HEK293T (cell line): ENCODE measurements at places on chromosomes 4 and X.
A peak's percentile ranks its signal among the peaks of the same experiment; 100 is the strongest.

DNA sequence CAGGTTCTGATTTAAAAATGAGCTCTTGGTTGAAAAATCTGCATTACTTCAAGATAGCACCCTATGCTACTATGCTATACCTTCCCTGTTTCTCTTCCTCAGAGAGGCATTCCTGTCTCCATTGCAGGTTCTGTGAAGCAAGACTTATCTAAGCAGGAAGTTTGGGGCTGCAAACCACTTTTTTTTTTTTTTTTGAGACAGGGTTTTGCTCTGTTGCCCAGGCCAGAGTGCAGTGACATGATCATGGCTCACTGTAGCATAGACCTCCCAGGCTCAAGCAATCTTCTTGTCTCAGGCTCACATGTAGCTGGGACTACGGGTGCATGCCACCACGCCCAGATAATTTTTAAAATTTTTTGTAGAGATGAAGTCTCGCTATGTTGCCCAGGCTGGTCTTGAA, 4.0 kb upstream of the CCNG2 start:
- no peak for DNase-seq

GRCh38 chr4:108527723-108528122, 92.7 kb upstream of the RPL34 start:
- no peak for DNase-seq

DNA sequence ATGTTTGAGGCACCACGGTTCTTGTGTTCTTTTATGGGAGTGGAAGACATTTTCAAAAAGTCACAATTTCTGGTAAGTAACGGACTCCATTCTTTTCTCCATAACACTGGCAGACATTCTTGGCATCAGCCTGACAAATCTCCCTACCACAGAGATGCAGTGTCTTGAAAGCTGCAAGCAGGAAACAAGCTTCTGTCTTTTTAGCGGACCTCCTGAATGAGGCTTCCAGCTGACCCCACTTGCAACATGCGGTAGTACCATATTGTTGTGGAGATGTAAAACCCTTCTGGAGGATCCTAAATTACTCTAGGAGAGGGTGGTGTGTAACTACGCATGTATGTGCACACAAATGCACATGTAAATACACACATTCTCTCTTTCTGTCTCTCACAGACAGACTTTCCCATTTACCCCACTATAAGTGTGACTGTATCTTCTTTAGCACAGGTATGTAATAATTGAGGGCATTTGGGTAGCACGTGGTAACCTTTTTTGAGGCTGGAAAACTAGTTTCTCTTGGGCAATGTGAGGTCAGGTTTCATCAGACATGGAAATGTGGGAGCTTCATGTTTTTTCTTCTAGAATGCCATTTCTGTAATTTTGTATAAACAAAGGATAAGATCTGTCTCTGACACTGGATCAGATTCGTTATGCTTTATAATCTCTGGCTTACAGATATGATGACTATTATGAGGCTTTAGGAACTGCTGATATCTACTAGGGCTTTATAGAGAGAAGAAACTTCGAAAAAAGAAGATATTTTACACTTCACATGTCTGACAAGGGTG, 130.1 kb downstream of the MGST2 start:
- DNase-seq: no peak

GRCh38 chrX:43676971-43677572, 21.0 kb downstream of the MAOA start:
- DNase-seq: peak; percentile 17

- DNase-seq: no peak
These were observed 11.5 kb downstream of the XIAP start for GRCh38 chrX:123871309-123871708.

GRCh38 chrX:19097553-19098283, 24.6 kb downstream of the ADGRG2 start:
- DNase-seq: no peak
